Activated naive CD4-positive, alpha-beta T cell treated with Interleukin-2 at 50 U/mL for 16 hours (primary cell): ENCODE measurements at places on chromosomes 7 and 10.

DNA sequence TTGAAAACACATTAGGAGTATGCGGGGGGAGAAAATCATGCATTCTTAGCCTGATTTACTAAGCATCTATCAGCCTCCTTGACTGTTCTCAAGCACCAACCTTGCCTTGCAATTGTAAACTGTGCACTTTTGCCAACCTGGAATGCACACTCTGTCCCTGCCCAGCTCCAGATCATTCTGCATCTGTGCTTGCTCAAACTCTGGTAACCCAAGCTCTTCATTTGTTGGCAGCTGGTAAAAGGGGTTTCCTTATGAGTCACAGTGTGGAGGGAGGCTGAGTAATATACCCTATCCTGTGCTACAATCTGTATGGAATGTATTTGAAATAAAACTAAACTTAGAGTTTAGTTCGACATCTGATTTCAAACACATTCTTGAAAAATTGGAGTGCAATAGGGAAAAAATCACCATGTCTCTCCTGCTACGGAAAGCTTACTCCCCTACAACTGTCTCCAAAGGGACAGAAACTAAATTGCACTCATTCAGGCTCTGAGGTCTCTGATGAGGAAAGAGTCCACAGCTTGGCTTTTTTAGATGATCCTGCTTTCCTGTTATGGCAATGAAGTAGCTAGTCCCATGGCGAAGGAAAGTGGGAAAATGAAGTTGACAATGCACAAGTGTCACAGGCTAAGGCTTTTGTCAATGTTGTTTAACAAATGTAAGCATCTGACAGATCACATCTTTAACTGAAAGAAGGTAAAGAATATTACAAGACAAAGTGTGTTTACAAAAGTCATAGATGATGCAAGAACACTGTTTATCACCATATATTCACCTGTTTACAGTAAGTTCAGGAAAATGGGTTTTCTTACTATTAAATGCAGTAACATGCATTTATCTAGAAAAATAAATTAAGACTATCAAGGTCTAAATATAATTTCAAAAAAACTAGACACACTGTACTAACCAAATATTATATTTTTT, 61.9 kb downstream of the TES start:
- no peak for DNase-seq

DNA sequence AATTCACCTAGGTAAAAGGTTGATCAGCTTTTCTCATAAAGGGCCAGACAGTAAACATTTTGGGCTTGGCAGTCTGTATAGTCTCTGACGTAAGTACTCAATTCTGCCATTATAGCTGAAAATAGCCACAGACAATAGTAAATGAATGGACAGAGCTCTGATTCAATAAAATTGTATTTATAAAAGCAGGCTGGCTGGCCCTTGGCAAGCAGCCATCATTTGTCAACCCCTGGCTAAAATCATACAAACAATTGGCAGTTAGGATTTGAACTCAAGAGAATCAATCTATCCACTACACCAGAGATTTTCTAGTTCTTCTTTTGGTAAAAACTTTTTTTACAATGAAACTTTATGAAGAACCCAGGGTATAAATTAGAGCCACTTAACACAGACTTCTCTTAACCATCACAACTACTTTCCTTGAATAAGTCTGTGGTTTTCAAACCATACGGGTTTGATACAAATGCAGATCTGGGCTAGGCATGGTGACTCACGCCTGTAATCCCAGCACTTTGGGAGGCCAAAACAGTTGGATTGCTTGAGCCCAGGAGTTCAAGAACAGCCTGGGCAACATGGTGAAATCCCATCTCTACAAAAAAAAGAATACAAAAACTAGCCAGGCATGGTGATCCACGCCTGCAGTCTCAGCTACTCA, 124.5 kb downstream of the SLC16A9 start:
- no peak for DNase-seq

DNA sequence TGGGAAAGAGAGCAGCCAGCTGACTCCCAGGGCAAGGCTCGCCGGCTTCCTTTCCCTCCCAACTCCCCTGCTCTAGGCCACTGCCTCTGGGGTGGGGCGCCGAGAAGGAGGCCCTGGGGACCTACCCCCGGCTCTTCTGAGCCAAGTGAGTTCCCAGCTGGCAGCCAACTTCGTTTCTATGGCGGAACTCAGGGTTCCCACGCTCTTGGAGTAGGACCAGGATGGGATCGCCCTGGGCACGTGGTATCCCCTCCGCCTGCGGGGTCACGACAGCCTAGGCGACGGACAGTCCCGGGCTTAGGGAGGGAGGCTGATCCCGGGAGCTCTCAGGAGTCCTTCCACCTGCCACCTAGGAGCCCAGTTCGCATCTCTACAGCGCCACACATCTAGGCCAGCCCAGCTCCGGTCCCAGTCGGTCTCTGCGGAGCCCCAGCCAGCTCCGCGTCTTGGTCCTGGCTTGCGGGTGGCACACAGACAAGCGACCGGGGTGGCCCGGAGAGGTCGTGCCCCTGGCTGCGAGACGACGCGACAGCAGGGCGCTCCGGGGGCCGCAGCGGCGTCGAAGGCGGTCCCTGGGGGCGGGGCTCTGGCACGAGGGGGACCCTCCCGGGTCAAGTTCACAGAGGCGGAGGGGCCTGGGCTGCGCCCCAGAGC, 20.5 kb upstream of the GATA3 start:
- DNase-seq, result peak; percentile 5

GRCh38 chr10:72278668-72279393, 5.1 kb downstream of the DDIT4 start:
- no peak for DNase-seq

- DNase-seq, result no peak
Measured at GRCh38 chr7:158268816-158269535, 318.6 kb downstream of the PTPRN2 start.

DNA sequence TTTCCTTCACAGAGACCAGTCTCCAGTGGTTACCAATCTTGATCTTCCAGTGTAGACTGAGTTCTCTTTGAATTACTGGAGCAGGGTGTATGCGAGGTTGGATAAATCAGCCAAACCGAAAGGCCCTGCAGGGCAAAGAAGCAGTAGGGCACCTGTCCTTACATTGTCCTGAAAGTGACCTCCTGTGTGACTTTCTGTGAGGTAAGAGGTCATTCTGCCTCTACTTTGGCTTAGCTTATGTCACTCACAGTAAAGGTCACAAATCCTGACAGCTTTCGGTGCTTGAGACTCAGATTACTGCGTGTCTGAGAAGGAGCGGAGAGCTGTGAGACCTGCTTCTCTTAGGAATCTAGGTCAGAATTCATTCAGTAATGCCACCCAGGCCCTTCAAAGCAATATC, 252.7 kb upstream of the ETV1 start:
- no peak for DNase-seq

DNA sequence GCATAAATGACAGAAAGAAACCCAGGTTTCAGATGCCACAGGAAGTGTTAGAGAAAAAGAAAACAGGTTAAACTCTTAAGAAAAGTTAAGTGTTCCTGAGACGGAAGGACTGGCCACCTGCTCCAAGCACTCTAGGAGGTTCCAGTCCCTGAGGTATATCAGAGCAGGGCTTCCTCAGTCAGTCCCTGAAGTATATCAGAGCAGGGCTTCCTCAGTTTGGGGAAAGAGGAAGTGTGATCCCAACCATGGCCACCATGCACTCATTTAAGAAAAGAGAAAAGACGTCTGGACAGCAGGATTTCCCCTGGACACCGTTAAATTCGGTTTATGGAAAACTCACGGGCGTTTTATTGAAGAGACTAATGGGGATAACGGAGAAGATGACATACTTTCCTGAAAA, 133.4 kb upstream of the PFKP start:
- no peak for DNase-seq

- no peak for DNase-seq
Measured at GRCh38 chr7:3440509-3440908, 139.5 kb downstream of the SDK1 start.

DNA sequence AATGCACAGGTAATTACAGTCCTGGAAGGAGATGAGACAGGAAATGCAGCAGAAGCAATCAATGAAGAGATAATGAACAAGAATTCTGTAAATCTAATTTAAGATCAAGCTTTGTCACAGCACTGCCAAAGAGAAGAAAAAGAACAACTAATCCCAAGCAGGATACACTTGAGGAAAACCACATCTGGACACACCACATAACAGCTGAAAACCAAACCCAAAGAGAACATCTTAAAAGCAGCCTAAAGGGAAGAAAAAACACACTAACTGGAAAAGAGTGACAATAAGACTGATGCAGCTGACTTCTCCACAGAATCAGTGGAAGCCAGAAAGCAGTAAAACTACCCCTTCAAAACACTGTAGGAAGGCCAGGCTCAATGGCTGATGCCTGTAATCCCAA, 10.2 kb downstream of the CYTH3 start:
- no peak for DNase-seq

DNA sequence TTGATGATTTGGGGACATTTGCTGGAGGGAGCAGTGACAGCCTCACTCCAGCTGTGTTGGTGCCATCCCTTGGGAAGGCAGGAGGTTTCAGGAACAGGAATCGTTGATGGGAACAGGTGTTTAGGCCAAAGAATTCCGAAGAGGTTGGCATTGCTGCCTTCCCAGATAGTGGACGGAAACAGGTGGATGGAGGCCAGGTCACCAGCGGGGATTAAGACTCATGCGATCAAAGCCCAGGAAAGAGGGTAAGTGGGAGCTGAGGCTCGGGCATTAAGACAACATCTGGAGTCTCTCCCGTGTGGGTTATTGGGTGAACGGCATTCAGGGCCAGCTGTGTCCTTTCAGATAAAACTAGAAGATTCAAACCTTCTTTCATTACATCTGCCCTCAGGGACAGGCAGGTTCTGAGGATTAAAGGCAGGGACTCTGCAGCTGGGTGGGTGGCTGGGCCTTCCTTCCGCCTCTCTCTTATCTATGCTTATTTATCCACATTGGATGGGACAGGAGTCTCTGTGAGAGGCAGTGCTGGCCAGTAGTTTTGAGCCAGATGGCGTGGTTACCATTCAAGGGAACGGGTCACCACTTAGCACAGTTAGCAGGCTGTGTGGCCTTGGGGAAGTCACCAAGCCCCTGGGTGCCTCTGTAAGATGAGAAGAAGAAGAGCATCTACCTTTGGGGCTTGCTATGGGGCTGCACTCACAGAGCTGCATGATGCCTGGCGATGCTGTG, 67.6 kb downstream of the INSIG1 start:
- DNase-seq, result no peak

DNA sequence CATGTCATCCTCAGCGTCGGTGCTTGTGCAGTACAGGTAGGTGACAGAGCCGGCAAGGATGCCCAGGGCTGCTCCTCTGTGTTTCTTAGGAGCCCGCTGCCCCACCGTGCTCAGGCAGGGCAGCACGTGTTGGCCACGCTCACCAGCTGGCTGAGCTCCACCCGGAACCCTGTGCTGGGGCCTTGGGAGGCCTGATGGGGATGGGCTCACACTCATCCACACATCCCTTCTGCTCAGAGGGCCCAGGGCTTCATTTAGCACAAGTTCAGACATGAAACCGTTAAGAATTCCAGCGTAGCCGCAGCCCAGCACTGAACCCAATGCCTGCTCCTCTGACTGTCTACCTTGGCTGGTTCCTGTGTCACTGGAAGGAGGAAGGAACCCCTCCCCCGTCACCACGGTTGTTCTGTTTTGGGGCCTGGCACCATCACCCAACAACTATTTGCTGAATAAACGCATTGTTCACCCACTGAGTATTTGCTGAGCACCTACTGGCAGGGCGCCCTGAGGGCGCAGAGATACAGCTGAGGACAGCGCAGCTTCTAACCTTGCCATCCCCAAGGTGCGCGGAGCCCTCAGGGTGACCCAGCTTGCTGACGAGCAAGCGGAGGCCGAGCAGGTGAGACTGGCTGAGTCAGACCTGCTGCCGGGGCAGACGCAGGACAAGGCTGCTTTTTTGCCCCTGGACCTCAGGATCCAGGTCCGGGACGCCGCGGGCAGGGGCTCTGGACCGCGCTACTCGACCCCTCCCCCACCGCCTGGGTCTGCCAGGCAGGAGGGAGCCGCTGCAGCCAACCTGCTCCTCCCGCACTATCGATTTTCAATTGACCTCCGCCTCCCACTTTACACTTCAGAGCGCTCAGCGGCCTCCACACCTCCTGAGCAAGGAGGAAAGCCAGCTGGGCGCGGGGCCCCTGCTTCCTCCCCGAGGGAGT, 50.6 kb upstream of the RET start:
- no peak for DNase-seq

GRCh38 chr10:104233817-104234216, 1.7 kb upstream of the CFAP43 start:
- DNase-seq, result no peak

DNA sequence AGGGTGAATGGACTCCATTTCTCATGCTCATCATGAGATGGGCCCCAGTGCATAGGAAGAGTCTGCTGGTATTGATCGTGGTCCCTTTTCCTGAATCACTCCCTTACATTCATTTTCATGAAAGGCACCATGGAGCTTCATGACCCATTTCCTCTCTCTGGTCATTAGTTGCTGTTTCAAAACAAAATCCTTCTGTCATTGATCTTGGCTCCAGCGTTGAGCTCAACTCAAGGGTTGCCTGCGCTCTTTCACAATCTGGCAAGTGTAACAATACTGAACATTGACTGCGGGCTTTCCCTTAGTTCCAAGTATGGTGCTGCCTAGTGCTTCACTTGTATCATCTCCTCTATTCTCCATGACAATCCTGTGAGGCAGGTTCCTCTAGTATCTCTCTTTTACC, 197.6 kb downstream of the TMEM178B start:
- DNase-seq, result no peak

- DNase-seq, result no peak
Measured at GRCh38 chr7:2523941-2524807, 4.6 kb downstream of the LFNG start.

DNA sequence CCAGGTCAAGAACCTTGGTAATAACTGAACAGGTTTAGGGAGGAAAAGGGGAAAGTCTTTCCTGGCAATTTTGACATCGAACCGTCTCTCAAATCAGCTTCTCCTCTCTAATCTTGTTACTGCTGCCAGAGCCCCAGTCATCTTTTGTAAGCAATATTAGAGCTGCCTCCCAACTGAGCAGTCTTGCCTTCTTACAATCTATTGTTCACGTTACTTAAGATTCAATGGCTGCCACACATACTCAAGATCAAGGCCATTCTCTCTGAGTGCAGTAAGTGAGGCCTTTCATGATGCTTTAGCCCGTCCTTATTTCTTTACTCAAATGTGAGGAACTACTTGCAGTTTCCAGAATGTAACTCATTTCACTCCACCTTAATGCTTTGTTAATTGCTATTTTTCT, 12.4 kb downstream of the NET1 start:
- no peak for DNase-seq
